ENCODE measurements at places on chromosomes 1 and 21.

GRCh38 chr1:60280256-60280655 is 206.7 kb upstream of the C1orf87 start:
- no peak for DNase-seq

- peak; percentile 40 for DNase-seq
Measured at GRCh38 chr1:59767119-59767518, 47.6 kb upstream of the HOOK1 start.

DNA sequence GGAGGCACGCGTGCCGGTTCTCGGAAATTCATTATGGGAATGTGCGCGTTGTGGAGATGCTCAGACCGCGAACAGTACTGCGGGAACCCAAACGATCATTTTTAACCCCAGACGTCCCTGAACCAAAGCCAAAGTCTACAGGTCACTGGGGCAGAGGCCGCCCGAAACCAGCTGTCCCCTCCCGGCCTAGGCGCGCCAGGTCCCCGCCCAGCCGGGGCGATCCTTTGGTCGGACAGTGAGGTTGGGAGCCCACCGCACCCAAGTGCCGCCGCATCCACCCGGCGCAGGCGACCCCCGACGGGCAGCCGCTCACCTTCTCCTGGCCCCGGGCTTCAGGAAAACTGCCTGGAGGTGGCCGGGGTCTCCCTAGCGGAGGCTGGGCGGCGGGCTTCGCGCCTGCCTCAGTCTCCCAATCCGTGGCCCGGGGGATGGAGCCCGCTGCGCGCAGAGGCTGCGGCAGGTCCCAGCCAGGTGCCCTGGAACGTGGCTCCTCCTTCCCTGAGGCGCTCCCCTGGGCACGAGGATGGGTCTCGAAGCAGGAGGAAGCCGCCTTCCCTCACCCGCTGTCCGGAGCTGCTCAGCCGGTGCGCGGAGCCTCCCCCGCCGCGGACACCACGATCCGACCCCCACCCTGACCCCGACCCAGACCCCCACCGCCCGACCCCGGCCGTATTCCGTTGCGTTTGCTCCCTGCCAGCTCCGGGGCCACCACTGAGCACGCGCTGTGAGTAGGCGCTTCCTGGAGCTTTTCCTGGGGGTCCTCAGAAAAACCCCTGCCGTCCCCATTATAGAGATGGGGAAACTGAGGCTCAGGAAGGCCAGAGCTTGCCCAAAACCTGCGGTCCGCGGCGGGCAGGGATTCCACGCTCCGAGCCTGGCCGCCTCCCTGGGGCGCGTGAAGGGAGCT is 8.1 kb upstream of the SLX9 start:
- DNase-seq, result no peak

DNA sequence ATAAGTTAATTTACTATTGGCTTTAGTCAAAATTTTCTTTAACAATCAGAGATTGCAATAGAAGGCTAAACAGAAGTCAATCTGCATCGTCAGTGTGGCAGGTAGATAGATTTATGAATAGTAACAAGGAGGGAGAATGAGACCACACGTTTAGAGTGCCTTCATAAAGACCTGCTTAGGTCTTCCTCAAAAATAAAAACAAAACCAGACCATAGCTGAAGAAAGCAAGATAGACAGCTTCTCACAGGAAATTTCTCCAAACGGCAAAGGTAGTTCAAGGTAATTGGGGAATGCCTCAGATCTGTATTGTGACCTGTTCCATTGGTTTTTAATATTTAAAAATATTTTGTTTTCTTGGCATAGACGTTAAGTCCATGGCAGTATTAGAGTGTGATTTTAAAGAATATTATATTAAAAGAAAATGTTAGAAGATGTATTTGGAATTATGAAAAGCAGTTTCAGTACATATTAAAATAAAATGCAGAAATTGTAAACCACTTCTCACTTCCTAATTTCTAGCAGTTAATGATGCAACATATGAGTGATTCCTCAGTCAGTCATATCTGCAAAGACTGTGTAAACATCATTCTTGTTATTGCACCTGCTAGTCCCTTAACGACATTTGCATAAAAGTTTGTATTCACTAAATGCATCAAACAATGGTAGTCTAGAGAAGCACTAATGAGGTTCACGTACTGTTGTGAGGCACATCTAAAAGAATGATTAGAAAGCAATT is 278.0 kb downstream of the HLX start:
- DNase-seq, result no peak

- DNase-seq, result no peak
Measured at GRCh38 chr1:41902159-41902577, 16.6 kb downstream of the HIVEP3 start.

DNA sequence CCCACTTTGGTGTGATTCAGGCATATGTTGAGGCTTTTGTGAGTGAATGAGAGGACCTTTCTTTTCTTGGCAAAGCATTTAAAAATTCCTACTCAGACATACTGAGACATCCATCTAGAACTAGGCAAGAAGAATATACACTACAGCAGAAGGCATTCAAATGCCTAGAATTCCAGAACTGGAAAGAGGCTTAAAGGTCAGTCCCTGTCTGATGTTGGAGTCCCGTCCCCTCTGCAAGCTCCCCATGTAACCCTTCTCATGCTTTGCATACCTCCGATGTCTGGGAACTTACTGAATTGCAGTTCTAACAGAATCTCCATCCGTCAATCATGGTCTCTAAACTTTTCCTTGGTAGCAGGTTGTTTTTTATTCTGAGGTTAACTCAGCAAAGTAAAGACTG is 152.9 kb downstream of the ATP6V1G3 start:
- DNase-seq, result no peak

DNA sequence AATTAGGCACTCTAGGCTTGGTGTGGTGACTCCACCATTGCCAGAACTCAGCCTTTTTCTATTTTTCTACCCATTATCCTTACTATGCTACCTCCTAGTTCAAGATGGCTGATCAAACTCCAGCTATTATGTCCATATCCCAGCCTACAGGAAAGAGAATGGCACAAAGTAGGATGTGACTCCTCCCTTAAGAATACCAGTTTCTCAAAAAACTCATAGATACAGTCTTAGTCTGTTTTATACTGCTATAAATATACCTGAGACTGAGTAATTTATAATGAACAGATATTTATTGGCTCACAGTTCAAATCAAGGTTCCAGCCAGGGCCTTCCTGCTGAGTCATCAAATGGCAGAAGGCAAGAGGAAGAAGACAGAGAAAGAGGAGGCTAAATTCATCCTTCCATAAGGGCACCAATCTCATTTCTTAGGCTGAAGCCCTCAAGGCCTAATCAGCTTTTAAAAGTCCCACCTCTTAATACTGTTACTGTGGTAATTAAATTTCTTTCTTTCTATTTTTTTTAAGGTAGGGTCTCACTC is 542.8 kb upstream of the BEND5 start:
- DNase-seq, result no peak

DNA sequence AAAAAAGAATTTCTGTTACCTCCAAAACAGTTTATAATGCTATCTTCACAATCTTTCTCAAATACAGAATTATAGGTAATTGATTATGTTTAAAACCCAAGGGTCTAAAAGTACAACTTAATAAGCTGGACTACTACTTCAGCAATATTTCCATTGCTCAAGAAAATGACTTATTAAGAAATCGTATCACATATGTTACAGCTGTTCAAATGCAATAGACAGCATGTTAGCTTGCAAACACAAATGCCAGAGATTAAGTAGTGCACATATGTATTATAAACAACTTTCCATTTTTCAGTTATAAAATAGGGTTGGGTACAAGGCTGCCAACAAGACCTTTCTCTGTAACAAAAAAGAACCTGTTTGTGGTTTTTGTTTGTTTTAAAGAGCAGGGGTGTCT is 211.0 kb upstream of the DMRTA2 start:
- no peak for DNase-seq

DNA sequence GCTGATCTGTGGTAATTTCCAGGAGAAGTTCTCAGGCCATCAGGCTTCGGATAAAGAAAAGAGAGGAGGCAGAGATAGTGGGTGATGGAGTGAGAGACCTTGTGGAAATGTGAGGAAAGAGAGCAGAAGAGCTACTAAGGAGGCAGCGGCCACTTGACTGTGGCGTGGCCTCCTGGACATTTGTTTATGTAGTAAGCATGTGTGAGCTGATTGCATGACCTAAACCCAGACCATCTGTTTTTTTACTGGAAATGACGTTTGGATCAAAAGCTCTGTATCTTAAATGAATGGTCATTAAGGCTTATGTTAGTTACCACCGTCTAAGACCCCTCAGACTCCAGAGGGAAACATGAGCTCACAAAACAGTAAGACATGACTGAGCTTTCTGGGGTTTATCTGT is 13.6 kb downstream of the ATP1B1 start:
- no peak for DNase-seq

GRCh38 chr1:31871703-31872102 is 55.9 kb upstream of the SPOCD1 start:
- no peak for DNase-seq

DNA sequence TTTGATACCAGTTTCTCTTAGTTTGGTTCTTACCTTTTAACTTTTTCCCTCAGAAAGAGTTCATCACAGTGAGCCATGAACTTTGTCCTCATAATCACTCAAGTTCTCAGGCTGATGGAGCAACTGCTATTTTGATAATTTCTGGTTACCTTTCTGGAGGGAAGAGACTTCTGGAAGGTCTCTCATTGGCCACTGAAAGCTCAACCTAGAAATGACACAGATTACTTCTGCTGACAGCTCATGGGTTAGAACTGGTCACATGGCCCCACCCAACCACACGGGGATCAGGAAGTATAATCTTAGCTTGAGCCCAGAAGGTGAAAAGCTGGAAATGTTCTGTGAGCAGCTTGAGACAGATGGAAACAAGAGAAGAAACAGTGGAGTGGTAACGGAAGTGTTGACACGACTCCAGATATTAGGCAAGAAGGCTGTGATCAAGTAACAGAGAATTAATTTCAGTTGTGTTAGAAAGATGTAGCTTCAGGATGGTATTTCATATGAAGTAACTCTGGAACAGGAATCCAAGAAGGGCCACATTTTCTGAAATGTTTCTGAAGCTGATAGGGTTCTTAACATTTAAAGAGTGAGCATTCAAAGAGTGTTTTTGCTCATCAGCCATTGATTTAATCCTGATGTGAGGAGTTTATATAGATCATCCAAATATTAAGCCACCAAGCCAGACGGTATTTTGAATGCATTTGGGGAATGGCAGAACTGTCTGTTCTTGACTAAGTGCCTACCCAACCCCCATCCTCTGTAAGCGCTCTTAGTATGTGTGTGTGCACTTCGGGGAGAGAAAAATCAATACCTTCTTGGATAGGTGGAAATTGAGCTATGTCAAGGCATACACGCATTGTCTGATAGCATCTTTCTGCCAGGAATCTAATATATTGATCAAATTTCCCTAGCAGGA is 21.9 kb upstream of the XPR1 start:
- DNase-seq, result no peak

DNA sequence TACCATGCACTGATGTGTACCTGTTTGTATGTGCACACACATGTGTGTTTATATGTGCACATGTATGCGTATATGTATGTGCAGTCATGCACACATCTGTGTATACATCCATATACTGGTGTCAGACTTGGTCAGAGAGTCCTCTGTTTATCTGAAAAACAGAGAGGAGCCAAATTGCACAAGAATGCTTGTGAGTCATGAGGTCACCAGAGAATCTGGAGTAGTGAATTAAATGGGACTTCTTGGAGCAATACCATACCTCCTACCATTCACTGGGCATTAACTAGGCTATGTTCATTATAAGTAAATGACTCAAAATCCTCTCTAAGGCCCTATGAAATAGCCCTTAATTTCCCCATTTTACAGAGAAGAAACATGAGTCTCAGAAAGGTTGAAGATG is 272.1 kb upstream of the C1orf87 start:
- no peak for DNase-seq

DNA sequence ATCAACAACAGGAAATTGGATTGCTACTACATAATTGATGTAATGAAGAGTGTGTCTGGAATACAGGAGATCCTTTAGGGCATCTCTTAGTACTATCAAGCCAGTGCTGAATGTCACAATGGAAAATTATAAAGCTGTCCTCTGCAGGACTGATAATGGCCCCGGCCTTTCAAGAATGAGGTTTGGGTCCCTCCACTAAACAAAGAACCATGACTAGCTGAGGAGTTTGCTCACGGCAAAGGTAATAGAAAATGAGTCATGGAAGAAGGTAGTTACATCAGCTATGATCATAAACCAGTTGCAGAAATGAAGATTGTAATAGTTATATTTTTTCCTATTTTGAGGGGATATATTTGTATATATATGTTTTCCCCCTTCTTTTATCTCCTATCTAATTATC is 145.8 kb downstream of the KCNJ6 start:
- DNase-seq, result no peak

DNA sequence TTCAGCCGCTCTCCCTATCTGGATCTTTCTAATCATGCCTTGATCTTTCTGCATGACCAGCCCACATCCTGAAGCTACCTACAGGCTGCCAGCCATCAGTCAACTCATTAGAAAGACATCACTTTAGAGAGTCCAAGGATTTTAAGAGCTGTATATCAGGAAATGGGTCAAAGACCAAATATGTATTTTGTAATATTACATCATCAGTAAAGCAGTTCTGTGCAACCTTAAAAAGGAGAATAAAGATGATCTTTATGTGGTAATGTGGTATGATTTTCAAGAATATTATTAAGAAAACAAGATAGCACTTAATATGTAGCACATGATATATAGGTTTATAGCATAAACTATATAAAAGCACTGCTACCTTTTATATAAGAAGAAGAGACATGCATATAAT is 47.6 kb downstream of the SLC30A7 start:
- DNase-seq, result no peak

GRCh38 chr1:179968284-179968993 is 13.8 kb downstream of the CEP350 start:
- DNase-seq, result no peak

DNA sequence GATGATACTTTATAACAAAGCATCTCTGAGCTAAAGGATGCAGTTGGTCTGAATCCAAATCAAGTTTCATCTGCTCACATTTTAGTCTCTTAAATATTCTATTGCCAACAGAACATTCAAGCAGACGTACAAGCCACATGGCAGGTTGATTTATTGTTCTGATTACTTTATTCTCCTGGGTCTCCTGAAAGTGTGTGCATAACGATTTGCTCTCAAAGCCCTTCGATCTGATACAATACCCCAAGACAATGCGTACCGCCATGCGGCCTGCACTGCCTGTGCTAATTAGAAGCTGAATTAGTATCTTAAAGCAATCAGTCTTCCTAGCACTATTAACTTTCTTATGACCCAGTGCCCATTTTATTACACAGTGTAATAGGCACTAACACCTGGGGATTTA is 56.9 kb downstream of the FHAD1 start:
- DNase-seq, result peak; percentile 41

GRCh38 chr1:17567582-17567981 is 28.1 kb downstream of the ARHGEF10L start:
- DNase-seq, result no peak

DNA sequence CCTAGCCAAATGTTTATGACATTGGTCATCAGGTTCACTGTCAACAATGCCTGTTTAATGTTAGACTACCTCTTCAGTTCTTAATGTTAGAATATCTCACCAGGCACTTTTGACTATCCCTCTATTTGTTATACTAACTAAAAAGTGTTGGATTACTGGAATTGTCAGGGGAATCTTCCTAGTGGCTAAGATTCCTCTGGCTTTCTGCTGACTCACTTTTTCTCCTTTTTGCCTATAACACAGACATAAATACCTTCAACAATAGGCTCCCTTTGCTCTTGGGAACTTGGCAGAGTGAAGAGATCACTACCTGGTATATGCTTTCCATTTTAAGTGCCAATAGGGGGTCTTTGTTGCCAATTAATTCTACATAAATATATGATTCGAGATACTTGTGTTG is 68.5 kb downstream of the TMEM200B start:
- DNase-seq, result no peak

Measured in DMS153 (cell line).